ENCODE measurements at places on chromosomes 6 and 20.

- DNase-seq = no peak
These were observed at the start of gene SALL4 for GRCh38 chr20:51802170-51802751. Gene SALL4, minus strand, starts transcription at chr20:51802521. Its CDS starts 113 bp downstream, at chr20:51802408.

DNA sequence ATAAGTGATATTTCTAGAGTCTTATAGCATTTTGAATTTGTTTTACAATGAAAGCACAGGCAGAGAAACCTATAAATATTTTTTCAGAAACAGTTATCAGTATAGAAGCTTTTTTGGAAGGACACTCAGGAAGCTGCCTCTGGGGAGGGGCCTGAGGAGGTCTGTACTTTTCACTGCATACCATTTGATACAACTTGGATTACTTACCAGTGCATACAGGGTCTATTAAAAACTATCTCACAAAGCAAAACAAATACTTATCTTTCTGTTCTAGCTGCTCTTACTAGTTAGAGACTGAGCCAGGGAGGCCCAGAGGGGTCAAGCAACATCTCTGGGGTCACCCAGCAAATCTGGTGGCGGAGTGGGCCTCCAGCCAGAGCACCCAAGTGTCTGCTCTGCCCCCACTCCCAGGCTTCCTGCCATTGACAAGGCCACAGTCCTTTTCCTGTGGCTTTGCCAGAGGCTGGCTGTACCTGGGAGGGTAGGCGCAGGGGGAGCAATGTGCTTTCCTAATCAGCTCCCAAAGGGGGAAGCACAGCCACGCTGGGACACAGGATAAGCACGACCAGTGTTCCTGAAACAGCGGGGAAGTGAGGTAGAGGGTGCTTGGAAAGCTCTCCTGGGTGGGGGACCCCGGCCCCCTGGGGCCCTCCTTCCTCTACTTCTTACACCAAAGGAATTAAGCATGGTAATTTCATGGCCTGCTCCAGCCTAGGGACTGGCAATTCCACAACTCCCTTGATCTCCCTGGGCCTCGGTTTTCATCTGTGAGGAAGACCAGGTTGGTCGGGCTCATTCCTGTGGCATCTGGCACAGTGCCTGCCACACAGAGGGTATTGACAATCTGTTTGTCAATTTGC lies 7.8 kb downstream of the TCF15 start:
- no peak for DNase-seq

DNA sequence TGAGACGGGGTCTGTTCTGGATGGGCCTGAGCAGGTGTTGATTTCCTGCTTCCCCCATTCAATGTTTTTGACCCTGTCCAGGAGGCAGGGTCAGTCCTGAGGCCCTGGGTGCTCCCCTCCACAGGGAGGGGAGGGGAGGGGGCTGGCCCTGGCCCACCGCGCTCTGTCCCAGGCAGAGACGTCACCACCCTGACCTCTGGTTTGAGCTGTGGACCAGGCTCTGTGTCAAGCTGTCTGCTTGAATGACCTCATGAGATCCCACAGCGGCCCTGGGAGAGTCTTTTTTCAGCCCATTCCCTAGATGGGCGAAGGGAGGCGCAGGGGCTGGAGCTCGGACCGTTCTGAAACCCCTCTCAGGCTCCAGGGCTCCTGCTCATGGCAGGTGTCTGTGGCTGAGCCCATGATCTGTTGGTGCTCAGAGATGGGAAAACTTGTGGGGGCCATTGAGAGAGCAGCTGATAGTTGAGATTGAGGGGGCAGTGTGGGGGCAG lies 8.9 kb upstream of the LKAAEAR1 start:
- DNase-seq = no peak

GRCh38 chr6:135222623-135223022 lies 41.5 kb downstream of the MYB start:
- DNase-seq = no peak

GRCh38 chr20:10047427-10047826 lies 12.6 kb downstream of the ANKEF1 start:
- no peak for DNase-seq

DNA sequence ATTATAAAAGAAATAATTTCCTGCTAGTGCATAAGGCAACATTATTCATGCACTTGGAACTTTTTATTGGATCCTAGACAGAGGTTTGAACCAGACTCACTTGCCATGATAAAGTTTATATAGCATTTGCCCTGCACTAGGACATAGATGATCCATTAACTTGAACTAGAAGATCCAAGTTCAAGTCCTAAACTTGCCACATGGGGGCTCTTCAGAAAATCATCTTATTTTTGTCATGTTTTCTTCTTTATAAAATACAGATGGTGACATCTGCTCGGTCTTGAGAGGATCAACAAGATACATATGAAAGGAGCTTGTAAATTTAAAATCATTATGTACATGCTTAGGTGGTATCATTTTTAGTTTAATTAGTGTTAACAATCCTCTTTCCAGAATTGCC lies 94.5 kb downstream of the SIM1 start:
- DNase-seq = no peak

DNA sequence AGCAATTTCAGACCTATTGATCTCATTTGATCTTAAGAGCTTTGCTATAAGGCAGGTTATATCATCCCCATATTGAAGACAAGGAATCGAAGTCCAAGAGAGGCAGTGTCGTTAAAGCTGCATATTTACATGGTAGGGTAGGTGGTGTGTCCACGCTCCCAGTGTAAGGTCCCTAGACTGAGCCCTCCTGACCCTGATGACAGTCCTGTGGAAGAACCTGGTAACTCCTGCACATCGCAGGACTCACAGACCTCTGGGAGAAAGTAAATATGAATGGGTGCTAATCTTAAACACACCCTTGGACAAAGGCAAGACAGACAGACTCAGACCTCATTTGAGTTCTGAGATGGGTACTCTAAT lies 602 bp upstream of the HLA-DPB1 start:
- no peak for DNase-seq

GRCh38 chr6:36160147-36160760 lies 29.9 kb downstream of the MAPK13 start:
- DNase-seq = no peak

DNA sequence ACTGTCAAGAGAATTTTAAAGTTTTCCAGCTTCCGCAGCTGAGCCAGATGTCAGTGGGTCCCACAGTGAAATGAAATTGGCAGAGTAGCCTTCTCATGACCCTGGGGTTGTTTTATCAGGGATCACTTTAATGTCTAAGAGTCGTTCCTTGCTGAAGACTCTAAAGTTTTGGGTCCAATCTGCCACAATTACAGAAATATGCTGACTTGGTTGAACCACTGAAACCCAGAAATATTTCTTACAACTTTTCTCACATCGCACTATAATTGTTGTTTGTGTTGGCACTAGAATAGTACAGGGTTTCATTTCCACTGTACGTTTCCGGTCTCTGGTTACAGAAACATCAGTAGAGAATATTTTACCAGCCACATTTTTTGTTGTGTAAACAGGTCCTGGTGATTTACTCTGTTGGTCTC lies 109.0 kb downstream of the HMGCLL1 start:
- no peak for DNase-seq

GRCh38 chr6:157607317-157608109 lies 215.5 kb upstream of the SNX9 start:
- no peak for DNase-seq

DNA sequence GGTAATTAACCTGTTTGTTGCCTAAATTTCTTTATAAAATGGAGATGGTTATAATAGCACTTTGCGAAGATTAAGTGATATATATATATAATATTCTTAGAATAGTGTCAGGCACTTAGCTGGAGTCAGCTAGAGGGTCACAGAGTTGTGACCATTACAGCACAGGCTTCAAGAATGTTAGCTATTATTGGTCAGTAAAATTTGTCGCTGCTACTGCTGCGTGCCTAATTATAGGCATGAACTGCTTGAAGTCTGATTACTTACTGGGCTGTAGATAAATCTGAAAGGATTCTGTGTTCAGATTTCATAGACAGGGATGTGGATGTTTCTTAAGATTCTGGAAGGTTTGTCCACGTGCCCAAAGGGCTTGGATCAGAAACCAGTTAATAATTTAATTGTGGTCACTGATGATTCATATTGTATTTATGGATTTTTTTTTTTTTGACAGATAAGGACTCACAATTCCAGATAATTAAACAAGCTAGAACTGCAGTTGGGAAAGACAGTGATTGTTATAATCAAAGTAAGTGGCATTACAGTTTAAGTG lies 4.7 kb downstream of the SNRNP48 start:
- DNase-seq = no peak

GRCh38 chr6:148273962-148274752 lies 68.5 kb upstream of the SASH1 start:
- no peak for DNase-seq

DNA sequence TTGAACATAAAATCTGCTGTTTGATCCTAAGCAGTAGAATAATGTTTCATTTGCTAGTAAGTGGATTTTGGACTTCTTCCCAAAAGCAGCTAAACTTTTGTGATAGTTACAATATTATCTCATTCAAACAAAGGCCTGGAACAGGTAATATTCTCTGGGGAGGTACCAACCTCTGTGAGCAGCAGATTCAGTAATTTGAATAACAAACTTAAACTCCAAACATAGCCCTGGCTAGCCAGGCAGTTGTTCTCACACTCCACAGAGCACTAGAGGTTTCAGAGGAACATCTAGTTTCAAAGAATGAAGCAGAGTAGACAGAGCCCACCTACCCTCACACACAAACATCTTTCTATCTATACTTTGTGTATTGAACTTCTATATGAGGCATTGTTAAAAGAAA lies 40.9 kb downstream of the LGSN start:
- no peak for DNase-seq

DNA sequence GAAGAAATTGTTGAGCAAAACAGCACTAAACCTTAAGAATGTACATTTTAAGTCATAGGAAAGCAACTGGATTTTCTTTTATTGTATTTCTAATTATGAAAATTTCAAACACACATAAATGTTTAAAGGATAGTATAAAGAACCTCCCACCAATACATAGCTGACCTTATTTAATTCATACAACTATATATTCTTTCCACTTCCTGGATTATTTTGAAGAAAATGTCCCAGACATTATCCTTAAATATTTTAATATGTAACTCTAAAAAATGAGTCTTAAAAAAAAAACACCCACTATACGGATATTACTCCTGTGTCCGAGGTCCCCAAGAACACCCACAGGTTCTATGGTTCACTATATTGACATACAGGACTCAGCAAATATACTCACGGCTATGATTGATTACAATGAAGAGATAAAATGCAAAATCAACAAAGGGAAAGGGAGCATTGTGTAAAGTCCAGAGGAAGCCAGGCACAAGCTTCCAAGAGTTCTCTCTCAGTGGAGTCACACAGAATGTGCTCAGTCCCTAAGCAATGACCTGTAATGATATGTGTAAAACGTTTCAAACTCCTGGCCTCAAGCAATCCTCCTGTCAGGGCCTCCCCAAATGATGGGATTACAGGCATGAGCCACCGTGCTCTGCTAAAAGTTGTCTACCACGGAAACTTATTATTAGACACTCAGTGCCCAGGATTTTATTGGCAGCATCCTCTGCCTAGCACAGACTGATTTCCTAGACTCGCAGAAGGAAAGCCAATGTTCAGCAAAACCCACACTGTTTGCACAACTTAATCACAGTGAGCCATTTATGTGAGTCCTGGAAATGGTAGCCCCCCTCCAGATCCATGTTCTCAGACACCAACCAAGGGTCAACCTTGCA lies 23.2 kb downstream of the GLYATL3 start:
- no peak for DNase-seq

- peak; percentile 9 for DNase-seq
These were observed 23.4 kb upstream of the SLCO4A1 start for GRCh38 chr20:62618611-62619529.
